ENCODE measurements at places on chromosomes 11 and 22.

GRCh38 chr11:118033443-118033842 is 43.4 kb upstream of the TMPRSS4 start:
- no peak for DNase-seq

DNA sequence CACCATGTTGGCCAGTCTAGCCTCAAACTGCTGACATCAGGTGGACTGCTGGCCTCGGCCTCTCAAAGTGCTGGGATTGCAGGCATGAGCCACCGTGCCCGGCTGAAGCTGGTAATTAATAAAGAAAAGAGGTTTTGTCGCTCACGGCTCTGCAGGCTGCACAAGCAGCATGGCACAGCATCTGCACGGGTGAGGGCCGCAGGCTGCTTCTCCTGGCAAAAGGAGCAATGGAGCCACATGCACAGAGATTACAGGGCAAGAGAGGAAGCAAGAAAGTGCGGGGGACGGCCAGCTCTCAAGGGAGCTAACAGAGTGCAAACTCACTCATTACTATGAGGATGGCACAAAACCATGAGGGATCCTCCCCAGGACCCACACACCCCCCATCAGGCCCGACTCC is 4.7 kb upstream of the PARVB start:
- no peak for DNase-seq

DNA sequence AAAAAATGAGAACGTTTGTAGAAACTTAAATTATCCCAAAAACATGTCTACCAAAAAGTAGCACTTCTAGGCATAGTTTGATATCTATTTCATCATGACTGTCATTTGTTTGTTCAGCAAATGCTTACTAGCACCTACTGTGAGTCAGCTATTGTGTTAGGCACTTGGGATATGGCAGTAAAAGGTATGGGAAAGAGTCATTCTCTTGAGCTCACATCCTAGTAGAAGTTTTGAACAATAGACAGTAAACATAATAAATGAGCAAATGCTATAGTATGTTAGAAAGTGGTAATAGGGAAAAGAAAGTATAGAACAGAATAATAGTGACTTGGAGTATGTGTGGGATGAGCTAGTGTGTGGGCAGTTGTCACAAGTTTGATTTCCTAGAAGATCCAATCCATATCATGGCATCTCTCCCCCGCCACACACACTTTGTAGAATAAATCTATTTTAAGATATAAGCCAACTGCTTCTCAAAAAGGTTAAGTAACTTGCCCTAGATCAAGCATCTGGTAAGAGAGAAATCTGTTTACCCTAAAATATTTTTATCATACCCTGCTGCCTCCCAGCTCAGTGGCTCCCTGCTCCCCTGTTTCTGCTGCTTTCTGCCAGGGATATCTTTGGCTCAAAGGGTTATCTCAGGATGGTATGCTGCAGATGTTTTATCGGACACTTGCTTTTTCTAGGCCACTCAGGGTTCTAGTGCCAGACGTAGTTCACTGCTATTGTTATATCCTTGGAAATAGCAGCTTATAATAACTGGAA is 129.7 kb downstream of the NCAM1 start:
- no peak for DNase-seq

DNA sequence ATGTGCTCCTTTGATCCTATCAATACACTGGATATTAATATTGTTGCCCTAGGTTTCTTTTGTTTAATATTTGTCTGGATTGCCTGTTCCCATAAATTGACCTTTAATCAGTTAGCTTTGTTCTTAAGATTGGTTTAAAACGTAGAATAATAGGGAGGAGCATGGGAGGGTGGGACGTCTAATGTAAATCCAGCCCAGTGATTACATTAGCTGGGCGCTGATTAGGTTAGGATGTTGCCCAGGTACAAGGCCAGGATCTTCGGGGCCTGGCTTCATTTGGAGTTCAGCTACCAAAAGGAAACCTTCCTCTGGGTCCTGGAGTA is at the start of gene SRSF8:
SRSF8 (plus strand) TSS at position 204 of the 323 bp plus-strand sequence. CDS start 308 bp downstream, outside the sequence.
- DNase-seq = no peak

- DNase-seq = no peak
These were observed 857.6 kb downstream of the METTL15 start for GRCh38 chr11:28965819-28966218.

- no peak for DNase-seq
These were observed 24.9 kb upstream of the SHISAL1 start for GRCh38 chr22:44337678-44338004.

DNA sequence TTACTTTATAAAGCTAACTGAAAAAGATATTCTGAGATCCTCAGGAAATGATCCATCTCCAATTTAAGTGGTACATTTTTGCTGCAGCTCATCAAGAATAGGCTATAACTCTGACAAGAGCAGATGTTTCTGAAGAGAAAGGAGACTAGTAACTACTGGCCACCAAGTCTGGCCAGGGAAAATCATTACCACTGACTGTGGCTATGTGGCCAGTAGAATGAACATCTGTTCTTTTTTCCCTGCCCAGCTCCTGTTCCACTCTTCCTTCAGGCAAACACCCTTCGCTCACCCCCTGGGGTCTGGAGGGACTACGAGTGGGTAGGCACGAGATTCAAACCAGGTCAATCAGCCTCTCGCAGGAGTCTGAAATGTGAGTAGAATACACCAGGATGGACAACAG is 23.9 kb downstream of the TMEM123 start:
- no peak for DNase-seq

- DNase-seq = peak; percentile 70
These were observed 938 bp downstream of the LAYN start for GRCh38 chr11:111541254-111542061.

- no peak for DNase-seq
These were observed 14.2 kb upstream of the APOA1 start for GRCh38 chr11:116851626-116852025.

DNA sequence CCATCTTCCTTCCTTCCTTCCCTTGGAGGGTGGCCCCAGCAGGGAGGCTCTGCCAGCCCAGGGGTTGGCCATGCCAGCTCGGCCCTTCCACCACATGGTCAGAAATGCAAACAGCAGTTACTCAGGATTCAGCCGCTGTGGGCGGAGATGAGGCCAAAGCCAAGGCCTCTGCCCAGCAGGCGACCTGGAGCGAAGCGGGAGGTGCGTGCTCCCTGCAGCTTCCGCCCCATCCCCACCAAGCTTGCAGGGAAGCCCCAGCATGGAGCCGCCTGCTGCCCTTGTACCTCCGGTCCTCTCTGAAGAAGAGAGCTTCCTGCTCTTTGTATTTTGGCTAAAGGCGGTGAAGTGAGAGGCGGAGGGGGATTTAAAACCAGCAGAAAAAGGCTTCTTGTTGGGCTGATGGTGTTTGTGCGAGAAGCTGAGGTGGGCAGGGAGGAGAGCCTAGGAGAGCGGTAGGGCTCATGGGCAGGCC is 50.4 kb downstream of the ANO1 start:
- DNase-seq = no peak

GRCh38 chr11:64131683-64132190 is 34.2 kb downstream of the MACROD1 start:
- no peak for DNase-seq

DNA sequence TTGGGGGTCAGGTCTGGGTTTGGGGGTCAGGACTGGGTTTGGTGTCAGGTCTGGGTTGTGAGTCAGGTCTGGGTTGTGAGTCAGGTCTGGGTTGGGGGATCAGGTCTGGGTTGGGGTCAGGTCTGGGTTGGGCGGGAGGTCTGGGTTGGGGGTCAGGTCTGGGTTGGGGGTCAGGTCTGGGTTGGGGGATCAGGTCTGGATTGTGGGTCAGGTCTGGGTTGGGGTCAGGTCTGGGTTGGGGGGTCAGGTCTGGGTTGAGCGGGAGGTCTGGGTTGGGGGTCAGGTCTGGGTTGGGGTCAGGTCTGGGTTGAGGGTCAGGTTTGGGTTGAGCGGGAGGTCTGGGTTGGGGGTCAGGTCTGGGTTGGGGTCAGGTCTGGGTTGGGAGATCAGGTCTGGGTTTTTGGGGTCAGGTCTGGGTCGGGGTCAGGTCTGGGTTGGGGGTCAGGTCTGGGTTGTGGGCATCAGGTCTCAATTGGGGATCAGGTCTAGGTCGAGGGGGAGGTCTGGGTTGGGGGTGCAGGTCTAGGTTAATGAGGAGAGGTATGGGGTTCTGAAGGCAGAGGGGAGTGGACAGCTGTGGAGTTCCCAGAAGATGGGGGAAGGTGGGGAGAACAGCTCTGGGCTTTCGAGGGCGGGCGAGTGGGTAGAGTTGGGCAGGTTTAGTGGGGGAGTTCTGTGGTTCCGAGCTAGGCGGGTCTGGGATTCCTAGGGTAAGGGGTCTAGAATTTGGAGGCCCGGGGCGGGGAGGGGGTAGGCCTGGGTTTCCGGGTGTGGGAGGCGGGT is 629 bp downstream of the TTLL8 start:
- DNase-seq = no peak

DNA sequence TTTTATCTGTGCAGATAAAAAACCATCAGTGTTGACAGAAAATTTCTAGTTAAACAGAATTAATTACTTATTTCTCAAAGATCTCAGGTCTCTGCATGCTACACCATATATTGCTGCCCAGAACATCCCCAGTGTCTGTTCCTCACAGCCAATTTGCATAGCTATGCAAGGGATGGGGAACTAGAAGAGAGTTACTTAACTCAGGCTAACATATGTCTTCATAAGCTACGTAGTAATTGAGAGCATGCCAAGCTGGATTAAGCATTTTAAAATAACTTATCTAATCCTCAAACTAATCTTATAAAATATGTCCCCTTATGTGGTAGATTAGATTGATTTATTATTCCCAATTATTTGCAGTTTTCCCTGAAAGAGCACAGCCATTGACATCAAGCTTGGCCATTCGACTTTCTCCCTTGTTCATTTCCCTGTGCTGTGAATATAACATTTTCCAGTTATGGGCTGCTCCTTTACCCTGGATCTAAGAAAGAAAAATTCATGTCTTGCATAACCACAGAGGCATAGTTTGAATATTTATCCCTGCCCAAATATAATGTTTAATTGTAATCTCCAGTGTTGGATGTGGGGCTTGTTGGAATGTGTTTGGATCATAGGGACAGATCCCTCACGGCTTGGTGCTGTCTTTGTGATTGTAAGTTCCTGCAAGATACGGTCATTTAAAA is 69.1 kb downstream of the C11orf87 start:
- DNase-seq = no peak

- no peak for DNase-seq
These were observed 11.8 kb downstream of the CASP4 start for GRCh38 chr11:104956528-104956927.

- DNase-seq = no peak
These were observed 768 bp downstream of the LDHA start for GRCh38 chr11:18394928-18395734.

- DNase-seq = no peak
These were observed 56.3 kb upstream of the SLC5A12 start for GRCh38 chr11:26778000-26778757.

DNA sequence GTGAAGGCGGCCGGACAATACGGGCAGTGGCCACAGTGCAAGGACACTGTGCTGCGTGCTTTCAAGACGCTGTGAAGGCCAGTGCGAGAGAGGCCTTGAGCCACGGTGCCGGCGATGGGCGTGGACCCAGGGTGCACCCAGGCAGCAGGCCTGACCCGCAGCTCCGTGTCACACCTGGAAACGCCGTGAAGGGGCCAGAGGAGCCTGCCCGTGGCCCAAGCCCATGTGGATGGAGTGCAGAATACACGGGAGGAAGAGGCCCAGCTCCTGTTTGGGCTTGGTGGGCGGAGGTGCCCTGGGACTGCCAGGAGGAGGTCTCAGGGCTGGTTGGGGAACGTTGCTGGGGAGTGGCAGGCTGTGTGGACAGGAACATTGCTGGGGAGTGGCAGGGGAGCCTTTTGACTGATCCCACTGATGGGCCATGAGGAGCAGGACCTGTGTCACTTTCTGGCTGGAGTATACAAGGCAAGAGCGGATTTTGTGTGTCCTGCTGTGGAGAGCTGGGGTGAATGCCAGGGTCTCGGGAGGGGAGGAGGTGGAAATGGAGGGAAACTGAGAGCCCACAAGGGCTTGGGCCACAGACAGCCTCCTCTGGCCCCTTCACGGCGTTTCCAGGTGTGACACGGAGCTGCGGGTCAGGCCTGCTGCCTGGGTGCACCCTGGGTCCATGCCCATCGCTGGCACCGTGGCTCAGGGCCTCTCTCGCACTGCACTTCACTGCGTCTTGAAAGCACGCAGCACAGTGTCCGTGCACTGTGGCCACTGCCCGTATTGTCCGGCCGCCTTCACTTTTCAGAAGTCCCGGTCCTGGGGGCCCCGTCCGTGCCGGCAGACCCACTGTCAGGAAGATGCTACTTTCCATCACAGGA is 925.4 kb downstream of the BRD1 start:
- peak; percentile 59 for DNase-seq

DNA sequence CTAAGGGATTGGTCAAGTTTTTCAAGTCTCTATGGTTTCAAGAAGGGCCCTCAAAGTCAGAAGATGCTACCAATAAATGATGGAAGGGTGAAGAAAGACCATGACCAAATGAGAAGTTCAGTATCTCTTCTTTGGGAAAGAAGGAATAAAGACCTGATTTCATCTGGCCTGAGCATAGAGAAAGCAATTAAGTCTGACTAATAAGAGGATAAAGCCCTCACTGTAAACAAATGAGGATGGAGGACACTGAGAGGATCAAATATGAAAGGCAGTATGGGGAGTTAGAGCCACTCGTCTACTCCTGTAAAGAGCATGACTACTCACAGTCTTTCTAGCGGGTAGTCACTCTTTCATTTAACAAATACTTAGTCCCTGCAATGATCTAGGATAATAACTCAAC is 44.6 kb downstream of the FAM168A start:
- DNase-seq = no peak

DNA sequence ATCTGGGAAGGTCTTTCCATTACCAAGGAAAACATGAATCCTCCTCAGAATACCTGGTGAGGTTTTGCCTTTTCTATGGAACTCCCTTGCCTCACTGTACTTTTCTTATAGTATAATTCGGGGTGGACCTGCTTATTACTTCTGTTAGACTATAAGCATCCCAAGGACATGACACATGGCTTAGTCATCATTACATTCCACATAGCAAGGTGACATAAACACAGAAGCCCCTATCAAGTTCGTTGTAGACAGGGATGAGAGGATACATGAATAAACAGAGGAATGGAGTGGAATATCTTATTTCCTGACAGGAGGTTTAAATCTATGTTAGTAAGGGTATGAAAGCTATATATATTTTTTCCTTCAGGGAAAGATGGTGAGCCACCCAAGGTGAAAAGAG is 532.2 kb upstream of the CCDC90B start:
- no peak for DNase-seq

- no peak for DNase-seq
These were observed at the start of gene MS4A8 for GRCh38 chr11:60699284-60699691. MS4A8 (plus strand) TSS chr11:60699612; CDS start chr11:60700861, 1,249 bp downstream.

DNA sequence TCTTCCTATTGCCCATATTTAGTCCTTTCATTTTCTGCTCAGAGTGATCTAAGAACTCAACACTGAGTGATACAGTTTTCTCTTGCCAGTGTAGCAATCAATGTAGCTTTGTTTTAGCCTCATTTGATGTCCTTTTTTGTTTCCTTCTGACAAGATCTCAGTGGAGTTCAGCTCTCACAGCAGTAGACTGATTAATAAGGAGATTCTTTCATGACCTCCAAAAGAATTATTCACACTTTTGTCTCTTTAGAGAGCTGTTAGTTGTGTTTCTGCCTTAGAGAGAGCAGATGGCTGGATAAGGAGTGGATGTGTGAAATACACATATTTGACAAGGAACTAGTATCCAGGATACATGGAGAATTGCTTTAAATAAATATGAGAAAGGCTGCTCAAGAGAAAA is 6.6 kb upstream of the TMEM225 start:
- no peak for DNase-seq

GRCh38 chr11:114083391-114084252 is 24.1 kb downstream of the ZBTB16 start:
- DNase-seq = no peak
